ENCODE measurements at places on chromosomes 7 and 10.

DNA sequence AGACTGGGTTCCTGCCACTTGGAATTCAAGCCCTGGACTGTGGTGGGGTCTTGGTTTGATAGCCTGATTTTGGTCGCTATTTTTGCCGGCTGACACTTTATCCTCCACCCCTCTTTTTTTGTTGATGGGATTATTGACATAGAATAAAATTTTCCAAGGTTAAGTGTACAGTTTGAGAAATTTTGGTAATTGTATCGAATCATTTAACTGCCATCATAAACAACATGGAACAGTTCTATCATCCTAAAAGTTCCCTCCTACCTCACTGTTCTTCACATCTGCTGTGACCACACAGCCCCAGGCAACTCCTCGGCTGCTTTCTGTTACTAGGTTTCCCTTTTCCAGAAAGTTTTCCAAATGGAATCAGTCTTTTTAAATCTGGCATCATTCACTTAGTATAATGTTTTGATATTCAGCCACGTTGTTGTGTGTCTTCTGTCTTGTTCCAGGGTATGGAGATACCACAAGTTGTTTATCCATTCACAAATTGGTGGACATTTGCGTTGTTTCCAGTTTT, 50.6 kb upstream of the STEAP1B start:
- no peak for DNase-seq

DNA sequence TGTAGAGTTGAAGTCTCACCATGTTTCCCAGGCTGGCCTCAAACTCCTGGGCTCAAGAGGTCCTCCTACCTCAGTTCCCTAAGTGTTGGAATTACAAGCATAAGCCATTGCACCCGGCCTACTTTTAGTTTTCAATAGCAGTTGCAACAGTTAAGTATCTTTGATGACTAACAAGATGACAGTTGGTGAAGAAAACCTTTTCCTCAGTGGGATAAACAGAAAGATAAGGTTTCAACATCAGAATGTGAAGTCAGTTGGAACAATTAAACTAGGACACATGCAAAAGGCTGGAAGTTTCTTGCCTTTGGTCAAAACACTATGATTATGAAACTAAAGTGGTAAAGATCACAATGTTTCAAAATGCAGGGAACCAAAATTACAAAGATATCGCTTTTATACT, 169.2 kb downstream of the ZNF438 start:
- no peak for DNase-seq

GRCh38 chr10:79468841-79469585, 23.6 kb upstream of the ZCCHC24 start:
- no peak for DNase-seq

DNA sequence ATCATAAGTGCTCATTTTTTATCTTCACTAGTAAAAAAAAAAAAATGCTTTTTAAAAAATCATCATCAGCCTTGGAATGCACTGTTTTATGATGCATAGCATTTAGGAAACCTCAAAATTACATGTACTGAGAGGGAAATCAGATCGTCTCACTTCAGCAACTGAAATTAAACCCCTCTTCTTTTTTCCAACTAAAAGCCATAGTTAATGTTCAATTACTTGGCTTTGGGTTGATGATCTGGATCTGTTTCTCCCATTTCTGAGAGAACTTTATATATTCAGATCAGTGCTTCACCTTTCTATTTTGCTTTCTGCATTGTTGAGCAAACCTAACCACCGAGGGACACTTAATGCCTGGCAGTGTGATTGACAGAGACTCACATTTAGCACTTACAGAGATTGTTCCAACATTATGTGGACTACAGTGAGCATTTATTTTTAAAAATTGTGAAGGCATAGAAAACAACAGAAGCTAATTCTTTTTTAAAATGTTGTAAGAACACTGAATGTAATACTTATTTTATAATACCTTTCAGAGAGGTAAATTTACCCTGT, 678.4 kb downstream of the PHTF2 start:
- DNase-seq, result no peak

GRCh38 chr7:124718032-124718766, 47.4 kb downstream of the GPR37 start:
- no peak for DNase-seq

- peak; percentile 60 for DNase-seq
Observed at GRCh38 chr10:110460111-110460809, 37.4 kb upstream of the DUSP5 start.

- DNase-seq, result no peak
Observed at GRCh38 chr7:6589151-6589828, 531 bp upstream of the INTS15 start.

All from stimulated activated CD4-positive, alpha-beta T cell treated with anti-CD3 and anti-CD28 coated beads, Interleukin-1b, Interleukin-23, amount 100 ng/mL, for 4 hours (primary cell).